NCI-H146 (cell line): ENCODE measurements at places on chromosomes 12 and 14.
A peak's percentile ranks its signal among the peaks of the same experiment; 100 is the strongest.

DNA sequence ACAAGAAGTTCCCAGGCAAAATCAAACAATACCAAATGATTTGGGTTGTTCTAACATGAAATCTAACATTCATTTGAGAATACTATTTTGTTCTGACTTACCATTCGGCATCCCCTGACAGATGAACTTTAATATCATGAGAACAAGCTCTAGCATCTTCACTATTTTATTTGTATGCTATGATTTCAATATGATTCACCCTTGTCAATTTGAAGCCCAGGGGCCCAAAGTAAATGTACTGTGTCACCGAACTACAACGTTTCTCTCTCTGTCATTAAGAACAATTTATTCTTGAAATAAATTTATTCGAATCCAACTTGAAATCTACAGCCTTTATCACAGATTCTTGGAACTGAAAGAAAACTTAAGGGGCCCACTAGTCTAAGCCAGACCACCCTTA, 146.2 kb upstream of the RASSF8 start:
- DNase-seq, result no peak

DNA sequence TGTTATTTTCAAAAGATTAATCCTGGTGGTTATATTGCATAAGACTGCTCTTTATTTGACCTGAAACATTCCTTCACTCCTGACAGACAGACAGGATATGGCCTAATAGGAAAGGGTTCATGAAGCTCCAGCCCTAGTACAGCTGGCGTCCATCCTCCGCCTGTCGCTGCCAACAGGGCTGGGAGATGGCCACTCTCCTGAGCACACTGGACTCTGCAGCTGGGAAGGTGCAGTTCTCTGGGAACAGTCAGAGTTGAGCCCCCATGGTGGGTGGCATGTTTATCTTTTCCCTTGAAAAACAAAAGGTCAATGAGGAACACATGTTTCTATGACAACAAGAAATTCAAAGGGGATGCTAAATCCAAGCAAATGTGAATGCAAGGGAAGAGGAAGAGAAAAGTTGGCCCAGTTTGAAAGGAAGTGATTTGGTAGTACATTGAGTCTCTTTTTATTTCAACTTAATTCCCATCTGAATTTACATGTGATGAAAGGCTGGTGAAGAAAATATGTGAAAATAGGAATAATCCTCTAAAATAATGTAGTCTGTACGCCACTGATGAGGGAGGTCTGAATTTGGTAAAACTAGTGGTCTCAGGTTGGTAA, 89.9 kb upstream of the DCN start:
- no peak for DNase-seq

- no peak for DNase-seq
These were observed 420.4 kb downstream of the PCNX1 start for GRCh38 chr14:71327691-71328090.

GRCh38 chr12:23921099-23921856, 28.2 kb downstream of the SOX5 start:
- DNase-seq, result no peak

DNA sequence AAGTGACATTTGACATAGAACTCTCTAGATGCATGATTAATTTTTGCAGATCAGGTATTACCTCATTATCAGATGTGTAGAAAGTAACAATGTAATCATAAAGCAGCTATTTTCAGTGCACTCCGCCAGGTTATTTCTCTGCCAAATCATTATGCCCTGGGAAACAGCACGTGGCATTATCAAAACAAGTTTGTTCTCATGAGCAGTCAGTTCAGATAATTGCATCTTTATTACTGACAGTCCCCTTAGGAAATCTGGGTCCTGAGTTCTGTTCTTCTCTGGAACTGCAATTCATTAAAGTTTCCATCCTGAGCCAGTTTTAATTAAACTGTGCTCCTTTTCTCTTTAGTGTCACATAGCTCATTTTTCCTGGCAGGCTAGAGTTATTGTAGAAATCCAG, 94.7 kb upstream of the KRR1 start:
- no peak for DNase-seq

GRCh38 chr14:34029921-34030334, 79.1 kb upstream of the EGLN3 start:
- DNase-seq, result no peak

GRCh38 chr12:82486524-82487235, 128.4 kb downstream of the METTL25 start:
- DNase-seq, result no peak

DNA sequence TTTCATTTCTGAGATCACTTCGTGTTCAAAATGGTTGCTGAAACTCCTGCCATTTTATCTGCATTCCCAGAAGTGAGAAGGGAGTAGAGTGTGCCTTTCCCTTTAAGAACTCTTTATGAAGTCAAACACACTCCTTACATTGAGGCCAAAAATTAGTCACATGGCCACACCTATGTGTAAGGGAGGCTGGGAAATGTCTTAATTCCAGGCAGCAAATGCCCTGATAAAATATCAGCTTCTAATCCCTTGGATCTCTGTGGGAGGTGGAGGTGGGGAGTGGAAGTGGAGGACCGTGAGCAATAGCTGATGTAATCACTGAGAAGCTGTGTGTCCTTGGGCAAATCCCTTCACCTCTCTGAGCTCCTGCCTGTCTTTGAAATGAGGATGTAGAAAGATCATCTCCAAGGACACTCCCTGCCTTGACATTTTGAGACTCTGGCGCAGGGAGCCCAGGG, 22.7 kb upstream of the ANKRD9 start:
- DNase-seq, result no peak

DNA sequence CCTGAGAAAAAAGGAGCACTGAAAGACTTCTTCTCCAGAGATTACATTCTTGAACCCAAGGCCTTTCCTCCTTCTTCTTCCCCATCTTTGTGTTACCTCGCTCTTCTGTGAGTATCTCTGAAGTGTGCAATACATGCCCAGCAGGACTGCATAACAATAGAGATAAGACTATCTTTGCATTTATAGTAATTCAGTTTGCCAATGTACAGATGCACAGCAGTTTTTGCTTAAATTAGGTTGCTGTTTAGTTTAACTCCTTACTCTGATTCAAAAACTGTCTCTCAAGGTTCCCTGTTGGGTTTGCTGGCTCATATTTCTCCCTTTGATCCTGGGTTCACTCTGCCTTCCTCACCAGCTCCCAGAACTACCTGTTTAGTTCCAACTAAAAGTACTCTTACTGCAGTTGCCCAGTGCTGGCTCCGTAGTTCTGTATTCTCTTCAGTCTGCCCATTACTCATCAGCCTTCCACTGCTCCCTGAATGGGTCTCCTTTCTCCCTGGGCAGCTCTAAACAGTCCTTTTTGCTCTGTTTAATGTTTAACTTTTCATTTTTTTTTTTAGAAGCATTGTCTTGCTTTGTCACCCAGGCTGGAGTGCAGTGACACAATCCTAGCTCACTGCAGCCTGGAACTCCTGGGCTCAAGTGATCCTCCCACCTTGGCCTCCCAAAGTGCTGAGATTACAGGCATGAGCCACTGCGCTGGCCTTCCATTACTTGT, 180.6 kb upstream of the CAND1 start:
- no peak for DNase-seq

GRCh38 chr12:666766-667308, 3.6 kb upstream of the NINJ2 start:
- DNase-seq, result no peak

GRCh38 chr12:79524507-79525148, 166.1 kb downstream of the PAWR start:
- no peak for DNase-seq

DNA sequence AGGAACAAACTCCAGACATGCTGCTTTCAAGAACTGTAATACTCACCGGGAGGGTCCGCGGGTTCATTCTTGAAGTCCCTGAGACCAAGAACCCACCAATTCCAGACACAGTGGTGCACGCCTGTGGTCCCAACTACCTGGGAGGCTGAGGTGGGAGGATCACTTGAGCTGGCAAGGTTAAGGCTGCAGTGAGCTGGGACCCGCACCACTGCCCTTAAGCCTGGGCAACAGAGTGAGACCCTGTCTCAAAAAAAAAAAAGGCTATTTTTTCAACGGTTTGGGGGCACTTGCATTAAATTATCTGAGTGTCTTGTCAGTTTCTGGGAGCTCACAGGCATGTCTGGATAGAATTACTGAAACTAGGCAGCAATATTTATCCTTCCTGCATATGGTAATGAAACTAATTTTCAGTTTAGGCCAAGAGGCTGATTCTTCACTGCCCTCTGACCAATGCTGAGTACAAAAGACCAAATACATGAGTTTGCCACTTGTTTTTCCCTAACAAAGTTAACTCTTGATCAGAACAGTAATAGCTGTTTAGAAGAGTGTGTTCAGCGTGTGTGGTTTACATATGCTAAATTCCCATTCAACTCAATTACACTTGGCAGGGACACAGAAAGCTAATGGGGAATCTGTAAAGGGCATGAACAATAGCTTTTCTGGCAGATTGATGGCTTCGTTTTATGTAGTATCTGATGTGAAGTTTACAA, 65.8 kb upstream of the RASSF3 start:
- peak; percentile 41 for DNase-seq

DNA sequence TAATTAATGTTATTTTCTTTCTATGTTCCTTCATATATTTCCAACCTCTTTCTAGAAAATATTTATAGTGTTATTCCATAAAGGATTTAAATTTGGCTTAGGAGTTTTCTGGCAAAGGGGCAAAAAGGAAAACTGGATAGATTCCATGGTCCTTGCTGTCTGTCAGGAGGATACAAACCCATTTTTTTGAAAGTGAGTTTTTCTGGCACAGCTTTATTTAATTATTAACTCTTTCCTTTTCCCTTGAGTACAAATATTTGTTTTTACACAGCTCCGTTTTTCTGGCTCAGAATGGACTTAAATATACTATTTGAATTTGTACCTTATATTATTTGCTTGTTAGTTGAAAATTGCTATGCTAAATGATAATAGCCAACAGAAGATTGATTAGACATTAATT, 56.3 kb downstream of the MNAT1 start:
- DNase-seq, result no peak

- DNase-seq, result no peak
These were observed 402.2 kb downstream of the AEBP2 start for GRCh38 chr12:19841451-19841850.
